ENCODE measurements at places on chromosomes 4 and X. TPM values are rescaled to one million over a fixed set of nuclear protein-coding genes. Genes with fewer than 3 reads are reported as not detected.

The OGT gene
- total RNA-seq: 99.4 TPM

The DCAF4L1 gene
- 0.35 TPM for total RNA-seq

The LINC00632 gene
- 3,113 TPM for total RNA-seq

The FAM47A gene
- not detected for total RNA-seq

The HGFAC gene
- not detected for total RNA-seq

The TCEAL9 gene
- total RNA-seq: 48.1 TPM

The NFKB1 gene
- total RNA-seq: 55.5 TPM

The MAGEA3 gene
- total RNA-seq: not detected

The RAB39B gene
- 0.13 TPM for total RNA-seq

The PAK3 gene
- 1.3 TPM for total RNA-seq

The CT45A5 gene
- total RNA-seq: not detected

The BEX2 gene
- total RNA-seq: not detected

The FGF5 gene
- total RNA-seq: not detected

The PAGE4 gene
- total RNA-seq: not detected

The ATP2B3 gene
- total RNA-seq: not detected

The DYNLT3 gene
- 30.0 TPM for total RNA-seq

The PPEF1 gene
- total RNA-seq: not detected

Measured in mesenteric fat pad (tissue), 1 donor.